Central memory CD8-positive, alpha-beta T cell (primary cell): ENCODE measurements at places on chromosomes 6 and 20.

DNA sequence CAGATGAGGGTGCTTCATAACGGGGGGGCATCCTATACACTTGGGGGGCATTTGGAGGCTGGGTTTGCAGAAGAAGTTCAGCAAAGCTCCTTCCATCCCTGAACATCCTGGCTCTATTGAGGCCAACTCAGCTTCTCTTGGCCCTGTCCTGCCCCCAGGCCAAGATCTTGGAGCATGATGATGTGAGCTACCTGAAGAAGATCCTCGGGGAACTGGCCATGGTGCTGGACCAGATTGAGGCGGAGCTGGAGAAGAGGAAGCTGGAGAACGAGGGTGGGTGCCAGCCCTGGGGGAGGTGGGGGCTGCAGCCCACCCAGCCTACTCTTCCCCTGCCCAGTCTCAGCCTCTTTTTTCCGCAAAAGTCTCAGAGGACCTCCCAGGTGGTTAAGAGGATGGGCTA is 17.2 kb downstream of the GDAP1L1 start:
- no peak for DNase-seq

DNA sequence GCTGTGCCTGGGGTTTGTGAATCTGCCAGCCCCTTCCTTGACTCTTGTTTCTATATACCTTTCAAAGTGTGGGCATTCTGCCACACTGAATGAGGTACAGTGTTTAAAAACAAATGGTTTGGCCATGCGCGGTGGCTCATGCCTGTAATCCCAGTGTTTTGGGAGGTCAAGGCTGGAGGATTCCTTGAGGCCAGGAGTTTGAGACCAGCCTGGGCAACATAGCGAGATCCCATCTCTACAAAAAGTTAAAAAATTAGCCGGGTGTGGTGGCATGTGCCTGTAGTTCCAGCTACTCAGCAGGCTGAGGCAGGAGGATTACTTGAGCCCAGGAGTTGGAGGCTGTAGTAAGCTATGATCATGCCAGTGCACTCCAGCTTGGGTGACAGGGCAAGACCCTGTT is 5.8 kb downstream of the FAM83D start:
- no peak for DNase-seq

- no peak for DNase-seq
Measured at GRCh38 chr20:36214684-36215256, 21.5 kb upstream of the AAR2 start.

DNA sequence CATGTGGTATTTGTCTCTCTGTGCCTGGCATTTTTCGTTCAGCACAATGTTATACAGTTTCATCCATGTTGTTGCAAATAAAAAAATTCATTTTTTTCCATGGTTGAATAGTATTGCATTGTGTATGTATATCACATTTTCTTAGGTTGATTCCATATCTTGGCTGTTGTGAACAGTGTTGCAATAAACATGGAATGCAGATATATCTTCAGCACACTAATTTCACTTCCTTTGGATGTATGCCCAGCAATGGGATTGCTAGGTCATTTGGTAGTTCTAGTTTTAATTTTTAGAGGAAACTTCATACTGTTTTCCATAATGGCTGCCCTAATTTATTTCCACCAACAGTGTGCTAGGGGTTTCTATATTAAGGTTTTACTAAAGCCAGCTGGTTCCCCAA is 52.6 kb downstream of the GFRAL start:
- DNase-seq, result no peak

DNA sequence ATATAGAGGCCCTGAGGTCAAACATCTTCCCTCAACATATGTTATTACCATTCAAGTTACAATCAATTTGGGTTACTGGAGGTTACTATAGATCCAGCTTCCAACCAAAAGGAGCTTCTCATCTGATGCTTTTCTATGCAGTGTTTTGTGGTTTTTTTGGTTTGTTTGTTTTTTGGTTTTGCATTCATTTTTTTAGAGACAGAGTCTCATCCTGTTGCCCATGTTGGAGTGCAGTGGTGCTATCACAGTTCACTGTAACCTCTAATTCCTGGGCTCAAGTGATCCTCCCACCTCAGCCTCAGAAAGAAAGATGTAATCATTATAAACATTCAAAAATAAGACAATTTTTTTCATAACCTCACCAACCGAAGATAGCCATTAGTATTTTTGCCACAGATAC is 124.4 kb upstream of the JARID2 start:
- no peak for DNase-seq

DNA sequence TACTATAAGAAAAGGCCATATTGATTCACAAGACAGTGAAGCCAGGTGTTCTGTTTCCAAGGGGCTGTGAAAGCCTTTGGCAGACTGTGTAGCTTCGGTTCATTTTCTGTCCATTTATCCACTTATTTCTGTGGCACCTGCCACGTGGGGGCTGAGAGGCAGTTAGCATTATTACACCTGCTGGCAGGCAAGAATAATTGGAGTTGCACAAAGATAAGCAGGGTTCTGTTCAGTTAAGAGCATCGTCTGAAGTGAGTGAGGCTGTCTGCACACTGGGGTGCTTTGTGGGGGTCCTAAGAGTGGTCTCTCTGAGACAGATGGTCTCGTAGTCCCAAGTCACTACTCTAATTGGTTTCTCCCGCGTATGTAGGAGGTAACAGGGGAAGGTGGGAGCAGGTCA is 60.6 kb upstream of the CCN6 start:
- DNase-seq, result no peak

DNA sequence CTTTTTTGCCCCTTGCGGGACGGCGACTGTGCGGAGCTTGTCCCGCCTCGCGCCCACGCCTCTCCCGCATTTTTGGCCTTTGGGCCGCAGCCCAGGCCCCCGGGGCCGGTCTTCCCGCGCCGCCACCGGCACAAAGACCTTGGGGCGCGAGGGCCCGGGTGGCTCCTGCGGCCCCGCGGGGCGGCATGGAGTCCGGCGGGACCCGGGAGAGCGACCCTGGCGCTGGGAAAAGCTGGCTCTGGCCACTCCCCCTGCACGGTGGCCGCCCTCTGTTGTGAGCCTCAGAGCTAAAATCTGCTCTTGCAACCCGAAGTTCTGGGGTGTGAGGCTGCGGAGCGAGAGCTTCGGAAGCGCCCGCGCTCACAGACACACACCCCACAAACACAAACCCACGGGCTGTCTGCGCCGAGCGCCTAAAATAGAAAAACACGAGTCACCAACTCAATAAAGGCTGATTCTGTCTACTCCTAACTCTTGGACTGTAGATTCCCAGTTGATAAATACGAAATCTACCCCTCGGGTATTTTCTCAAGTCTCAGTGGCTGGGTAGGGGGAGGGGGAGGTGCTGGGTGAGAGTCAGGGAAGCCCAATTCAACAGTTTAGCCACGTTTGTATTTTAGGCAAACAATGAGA is 496 bp upstream of the BEND3 start:
- DNase-seq, result no peak

DNA sequence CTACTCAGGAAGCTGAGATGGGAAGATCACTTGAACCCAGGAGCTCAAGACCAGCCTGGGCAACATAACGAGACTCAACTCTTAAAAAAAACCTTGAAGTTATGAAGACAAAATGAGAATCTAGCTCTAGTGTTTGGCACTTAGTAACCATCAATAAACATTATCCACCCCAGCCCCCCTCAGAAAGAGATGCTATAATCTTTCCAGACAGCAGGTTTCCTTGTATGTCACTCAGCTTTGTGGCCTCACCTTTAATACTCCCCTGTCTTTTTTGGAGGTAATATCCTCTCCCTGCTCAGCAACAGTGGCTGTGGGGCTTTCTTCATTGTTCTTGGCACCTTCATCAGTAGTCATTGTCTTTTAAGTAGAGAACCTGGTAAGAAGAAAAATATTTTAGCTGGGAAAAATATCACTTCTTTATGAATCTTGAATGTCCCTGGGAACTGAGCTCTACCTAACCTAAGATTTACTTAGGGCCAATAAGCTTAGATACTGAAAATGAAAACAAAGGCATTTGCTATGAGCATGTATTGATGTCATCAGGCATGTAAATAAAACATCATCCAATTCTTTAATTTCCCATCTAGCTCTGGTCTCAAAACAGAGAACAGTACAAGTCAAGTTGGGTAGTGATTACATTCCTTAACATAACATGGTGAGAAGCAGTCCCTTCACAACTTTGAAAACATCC is 46.1 kb downstream of the FKBP5 start:
- no peak for DNase-seq
